ENCODE measurements at places on chromosomes 6 and 20. TPM values are rescaled to one million over a fixed set of nuclear protein-coding genes. Genes with fewer than 3 reads are reported as not detected.

DNA sequence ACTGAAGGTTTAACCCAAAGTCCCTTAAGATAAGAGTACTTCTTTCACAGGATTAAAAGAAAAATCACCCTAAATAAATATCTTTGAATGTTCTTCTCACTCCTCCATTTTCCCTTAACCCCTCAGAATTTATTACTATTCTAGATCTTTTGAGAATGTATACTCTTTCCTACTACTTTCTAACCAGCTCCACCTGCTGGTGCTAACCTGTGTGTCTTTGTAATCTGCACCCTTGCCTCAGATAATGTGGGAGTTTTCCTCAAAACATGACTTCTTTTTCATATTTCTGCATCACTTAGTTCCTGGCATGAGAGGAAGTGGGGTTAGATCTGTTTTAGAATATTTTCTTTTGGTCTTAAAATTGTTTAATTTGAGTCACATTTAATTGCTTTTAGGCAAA is 394.2 kb downstream of the BMP2 start:
- DNase-seq: peak; percentile 25

PRR3 gene
- total RNA-seq: 3.0 TPM

RFX6 gene
- total RNA-seq: not detected

ARMH2 gene
- total RNA-seq: not detected
